ENCODE measurements at places on chromosomes 3 and 15.
A peak's percentile ranks its signal among the peaks of the same experiment; 100 is the strongest.

GRCh38 chr15:100759106-100759505, 120.5 kb upstream of the ALDH1A3 start:
- DNase-seq: no peak

GRCh38 chr15:26098801-26099200, 235.7 kb upstream of the ATP10A start:
- no peak for DNase-seq

DNA sequence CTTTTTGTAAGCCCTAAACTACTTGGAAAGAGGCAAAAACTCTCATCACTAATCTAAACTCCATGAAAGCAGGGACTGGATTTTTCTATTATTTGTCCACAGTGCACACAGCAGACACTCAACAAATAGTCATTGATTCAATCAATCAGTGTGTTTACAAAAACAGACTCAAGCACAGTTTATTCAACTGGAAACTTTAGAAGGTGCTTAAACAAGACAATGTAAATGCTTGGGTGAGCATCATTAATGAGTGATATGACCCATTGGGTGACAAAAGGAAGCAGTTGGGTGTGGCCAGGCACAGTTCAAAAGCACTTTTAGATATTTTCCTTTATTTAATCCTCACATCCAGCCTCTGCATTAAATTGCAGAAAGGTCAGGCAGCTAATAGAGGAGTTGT, 32.0 kb upstream of the PPP4R2 start:
- no peak for DNase-seq

GRCh38 chr15:41658689-41659088, 1.5 kb upstream of the MGA start:
- DNase-seq: no peak

DNA sequence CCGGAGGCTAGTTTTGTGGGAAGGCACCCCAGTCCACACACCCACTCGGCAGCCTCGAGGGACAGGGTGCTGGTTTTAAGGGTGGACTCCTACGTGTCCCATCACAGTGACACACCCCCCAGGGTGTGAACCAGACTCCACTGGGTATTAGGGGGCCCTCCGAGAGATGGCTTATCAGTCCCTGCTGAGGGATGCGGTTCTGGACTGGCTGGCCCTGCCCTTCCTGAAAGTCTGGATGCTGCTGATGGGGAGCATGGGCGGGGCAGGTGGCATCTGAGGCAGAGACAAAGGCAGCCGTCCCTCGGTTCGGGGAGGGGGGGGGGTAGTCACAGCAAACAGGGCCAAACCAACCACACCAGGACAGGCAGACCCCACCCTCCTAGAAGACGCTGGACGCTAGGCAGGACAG, 939 bp upstream of the ULK3 start:
- no peak for DNase-seq

DNA sequence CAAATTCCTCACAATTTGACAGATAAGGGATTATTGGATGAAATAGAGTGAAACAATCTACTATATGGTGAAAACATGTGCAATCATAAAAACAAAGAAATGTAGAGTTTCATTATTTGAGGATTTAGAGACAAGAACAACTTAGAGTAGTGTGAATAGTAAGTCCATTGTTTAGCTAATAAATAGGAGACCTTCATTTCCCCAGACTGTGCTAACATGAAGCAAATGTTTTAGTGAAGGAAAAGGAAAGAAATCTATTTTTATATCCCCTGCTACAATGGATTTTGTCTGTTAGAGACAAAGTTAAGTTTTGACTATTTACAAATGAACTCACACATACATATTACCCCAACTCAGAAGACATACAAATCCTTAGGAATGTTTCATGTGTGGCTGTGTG, 77.8 kb downstream of the EFL1 start:
- DNase-seq: no peak

DNA sequence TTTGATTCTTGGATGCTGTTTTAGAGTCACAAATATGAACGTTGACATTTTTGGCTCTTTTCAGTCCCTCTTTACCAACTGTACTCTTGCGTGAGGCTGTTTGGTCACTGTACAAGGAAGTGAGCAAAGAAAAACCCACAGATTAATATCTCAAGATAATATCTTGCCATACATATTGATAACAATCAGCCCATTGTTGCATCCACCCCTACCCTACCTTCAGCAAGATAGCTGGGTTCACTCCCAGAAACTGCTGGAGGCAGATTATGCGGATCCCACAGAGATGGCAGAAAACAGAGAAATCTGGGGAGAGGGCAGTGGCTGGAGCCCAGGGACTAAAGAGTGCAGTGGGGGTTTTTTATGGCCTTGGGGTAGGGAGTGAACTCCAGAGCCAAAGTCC, 29.9 kb upstream of the MFSD1 start:
- DNase-seq: no peak

- DNase-seq: peak; percentile 57
Observed at GRCh38 chr3:194395778-194396538, 3.1 kb downstream of the GP5 start.

GRCh38 chr15:80380154-80380553, 24.0 kb upstream of the ARNT2 start:
- DNase-seq: no peak

GRCh38 chr3:177751770-177752169, 554.5 kb upstream of the TBL1XR1 start:
- DNase-seq: no peak

- DNase-seq: peak; percentile 39
Observed at GRCh38 chr3:194135806-194136518, at the start of gene HES1. TSS of gene HES1 (plus strand) at chr3:194136148. CDS start at chr3:194136381, 233 bp downstream.

DNA sequence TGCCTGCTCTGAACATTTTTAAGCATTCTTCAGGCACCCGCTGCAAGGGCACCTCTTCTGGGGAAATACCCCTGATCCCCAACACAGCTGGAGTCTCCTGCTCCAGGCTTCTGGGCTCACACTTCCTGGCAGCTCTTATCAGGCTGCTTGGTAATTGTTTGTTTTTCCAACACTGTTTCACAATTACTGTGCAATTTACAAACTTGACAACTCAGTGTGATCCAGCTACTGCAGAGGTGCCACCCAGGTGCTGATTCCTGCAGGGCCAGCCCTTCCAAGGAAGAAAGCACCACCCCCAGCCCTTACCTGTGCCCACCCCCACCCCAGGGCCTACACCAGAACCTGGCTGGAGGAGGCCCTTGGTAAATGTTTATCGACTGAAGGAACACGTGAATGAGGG, 66.5 kb downstream of the MAGEF1 start:
- DNase-seq: no peak

DNA sequence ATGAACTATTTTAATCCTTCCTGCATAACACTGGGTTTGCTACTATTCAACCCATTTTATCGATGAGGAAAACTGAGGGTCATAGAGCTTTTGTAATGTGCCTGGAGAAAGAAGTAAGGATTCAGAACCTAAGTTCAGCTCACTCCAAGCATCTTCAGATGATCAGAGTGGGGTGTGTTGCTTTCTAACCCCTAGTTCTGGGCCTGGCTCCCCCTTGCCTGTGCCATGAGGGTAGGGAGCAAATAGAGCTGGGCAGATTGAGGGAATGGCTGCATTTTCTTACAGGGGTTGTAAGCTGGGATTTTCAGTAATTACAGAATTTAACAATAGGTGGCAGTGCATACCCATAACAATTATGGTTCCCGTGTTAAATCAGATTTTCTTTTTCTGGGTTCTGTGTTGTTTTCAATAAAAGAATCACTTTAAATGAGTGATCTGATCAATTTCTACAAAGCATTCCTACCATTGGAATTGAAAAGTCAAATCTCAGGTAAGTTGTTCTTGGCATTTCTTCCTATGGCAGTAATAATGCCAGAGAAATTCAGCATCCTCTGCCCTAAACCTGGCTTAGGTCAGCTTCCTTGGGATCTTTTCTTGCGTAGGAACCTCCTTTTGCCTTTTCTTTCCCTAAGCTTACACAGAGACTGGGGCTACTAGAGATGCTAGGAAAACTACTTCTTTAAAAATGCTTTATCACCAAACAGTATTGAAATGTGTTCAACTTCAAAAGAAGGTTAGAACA, 103.8 kb upstream of the IL12A start:
- no peak for DNase-seq

- DNase-seq: no peak
Observed at GRCh38 chr3:8452112-8452511, 49.5 kb upstream of the LMCD1 start.

DNA sequence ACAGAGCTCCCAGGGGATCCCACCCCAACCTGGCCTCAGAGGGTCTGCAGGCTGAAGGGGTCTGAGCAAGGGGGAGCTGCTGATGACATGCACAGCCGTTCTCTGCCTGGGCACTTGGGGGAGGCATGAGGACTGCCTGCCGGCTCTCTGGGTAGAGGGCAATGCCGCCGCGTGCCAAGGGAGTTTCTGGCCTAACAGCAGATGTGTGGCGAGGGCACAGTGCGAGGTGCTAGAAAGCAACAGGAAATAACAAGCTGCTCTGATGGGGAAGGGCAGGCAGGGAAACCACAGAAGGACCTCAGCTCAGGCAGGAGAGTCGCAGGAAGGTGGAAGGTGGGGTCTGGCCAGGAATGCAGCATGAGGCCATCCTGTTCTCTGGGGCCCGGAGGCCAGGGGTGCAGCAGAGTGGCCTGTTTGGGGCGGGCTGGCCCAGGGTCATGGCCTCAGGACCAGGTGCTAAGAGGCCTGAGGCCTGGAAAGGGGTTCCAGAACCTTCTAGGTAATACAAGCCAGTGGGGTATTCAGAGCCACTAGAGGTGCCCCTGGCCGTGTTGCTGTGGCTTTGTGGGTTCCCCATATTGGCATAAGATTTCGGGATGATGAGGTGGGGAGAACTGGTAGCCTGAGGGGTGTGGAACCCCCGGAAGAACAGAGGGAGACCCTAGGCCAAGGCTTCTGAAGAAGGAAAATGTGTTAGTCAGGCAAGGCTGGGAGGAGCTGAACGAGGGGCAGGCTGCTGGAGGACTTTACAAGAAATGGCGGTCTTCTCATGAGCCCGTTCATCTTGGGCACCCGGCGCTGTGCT, 41.2 kb downstream of the RGMA start:
- no peak for DNase-seq

- no peak for DNase-seq
Observed at GRCh38 chr3:188007897-188008296, 146.1 kb upstream of the LPP start.

DNA sequence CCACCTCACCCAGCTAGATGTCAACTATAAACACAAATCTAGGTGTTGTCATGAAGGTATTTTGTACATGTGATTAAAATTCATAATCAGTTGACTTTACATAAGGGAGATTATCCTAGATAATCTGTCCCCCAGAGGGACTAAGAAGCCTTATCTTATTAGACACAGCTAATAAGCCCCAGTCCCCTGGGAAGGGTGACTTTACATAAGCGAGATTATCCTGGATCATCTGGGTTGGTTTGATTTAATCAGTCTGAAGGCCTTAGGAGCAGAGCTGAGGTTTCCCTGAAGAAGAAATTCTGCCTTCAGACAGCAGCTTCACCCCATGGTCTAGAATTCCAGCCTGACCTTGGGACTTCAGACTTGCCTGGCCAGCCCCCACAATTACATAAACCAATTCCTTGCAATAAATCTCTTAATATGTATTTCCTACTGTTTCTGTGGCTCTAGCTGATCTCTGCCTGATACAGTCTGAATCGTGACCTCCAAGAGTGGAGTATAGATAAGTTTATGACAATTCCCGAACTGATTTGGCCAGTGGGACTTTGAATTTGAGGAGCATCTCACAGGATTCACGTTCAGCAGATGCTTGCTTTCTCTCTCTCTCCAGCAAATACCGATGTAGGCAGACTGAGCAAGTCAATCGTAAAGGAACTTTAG, 66.5 kb downstream of the MRPL46 start:
- no peak for DNase-seq

DNA sequence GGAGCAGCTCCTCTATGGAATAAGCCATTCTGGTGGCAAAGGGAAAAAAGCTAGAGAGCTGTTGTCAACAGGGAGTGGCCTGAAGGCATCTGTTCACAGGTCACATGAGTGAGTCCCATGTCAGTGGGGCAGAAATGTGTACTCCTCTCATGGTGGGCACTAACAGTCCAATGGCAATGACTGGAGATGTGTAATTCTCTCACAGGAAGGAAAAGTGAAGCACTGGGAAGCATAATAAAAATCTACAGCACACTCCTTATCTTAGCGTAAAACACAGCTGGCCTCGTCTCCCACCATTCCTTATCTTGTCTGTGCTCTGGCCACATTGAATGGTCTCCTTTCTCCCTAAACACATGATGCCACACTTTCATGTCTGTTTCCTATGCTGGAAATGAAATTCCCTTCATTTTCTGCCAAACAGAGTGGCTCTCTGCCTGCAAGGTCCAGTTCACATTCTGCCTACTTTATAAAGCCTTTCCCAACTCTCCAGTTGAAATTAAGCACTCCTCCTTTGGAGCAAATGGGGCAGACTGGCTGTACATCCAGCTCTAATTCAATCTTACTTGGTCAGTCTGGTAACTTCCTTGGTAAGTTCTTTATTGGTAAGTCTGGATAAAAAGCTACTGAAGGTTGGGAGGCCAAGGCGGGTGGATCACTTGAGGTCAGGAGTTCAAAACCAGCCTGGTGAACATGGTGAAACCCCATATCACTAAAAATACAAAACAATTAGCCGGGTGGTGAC, 139.8 kb downstream of the RPL22L1 start:
- no peak for DNase-seq

GRCh38 chr15:59688423-59688781, 718 bp downstream of the BNIP2 start:
- DNase-seq: no peak

DNA sequence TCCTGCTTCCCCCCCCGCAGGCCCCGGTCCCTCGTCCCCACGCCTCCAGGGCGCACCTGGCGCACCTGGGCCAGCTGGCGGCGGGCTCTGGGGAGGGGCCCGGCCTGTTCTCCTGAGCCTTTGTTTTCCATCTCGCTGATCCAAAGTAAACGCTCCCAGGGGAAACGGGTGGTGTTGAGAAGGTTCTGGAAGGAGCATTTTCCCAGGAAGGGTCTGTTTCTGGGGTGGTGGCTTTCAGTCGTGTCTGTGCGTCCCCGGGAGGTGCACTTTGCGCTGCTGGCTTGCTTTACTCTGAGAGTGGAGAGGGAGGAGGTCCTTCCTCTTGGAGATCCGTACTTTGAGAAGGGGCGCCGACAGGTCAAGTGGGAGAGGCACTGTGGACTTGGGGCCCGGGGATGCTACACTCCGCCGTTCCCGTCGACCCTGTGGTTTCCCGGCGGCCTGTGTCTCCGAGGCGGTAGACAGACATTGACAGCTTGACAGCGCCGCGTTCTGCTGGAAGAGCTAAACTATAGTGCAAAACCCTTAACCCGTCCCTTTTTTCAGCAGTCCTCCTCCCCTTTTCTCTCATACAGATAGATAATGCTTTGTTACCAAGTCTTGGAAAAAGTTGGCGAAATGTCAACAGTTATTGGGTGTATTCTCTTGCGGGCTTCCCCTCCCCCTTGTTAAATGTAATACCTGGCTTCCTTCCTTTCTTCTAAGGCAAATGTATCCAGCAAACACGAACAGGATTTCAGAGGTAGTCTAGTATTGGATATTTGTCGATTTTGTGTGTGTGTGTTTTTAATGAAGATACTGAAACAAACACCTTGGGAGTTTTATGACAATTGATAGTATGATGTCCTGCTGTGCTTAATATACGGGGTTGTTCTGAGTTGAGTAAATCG, 6.5 kb downstream of the TPM1 start:
- peak; percentile 31 for DNase-seq

DNA sequence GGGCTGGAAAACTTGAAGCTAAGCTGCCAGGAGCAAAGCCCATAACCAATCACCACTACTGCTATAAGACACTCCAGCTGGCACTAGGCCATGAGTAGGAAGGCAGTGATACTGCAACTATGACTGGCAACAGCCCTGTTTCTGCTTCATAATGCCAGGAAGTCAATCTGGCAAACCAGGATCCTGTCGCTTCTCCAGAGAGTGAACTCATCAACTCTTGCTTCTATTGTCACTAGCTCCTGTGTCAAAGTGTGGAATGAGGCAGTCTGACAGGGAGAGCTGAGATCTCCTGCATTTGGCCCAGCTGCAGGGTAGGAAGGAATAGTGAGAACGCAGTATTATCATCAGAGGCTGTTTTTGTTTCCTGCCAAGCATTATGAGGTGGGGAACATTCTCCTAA, 105.3 kb downstream of the CTNNB1 start:
- no peak for DNase-seq
